ENCODE measurements at places on chromosomes 6 and 20. TPM values are rescaled to one million over a fixed set of nuclear protein-coding genes. Genes with fewer than 3 reads are reported as not detected.

DNA sequence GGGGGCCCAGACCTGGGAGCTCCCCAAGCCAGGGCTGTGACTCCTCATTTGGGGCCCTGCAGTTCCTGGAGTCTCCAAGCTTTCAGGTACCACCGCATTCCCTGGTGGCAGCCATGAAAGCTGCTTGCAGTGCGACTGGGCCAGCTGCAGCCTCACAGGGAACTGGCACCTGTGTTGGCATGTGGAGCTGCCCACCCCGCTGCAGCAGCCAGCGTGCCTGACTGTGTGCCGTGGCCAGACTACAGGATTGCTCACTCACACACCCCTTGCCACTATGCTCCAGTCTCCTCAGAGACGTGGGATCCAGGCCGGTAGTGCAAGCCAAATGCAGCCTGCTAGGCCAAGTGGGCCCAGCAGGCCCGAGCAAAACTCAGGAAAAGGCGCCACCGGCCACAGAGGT lies 450.7 kb downstream of the COL12A1 start:
- DNase-seq, result no peak

The UBR2 gene
- polyA plus RNA-seq, result 8.1 TPM

DNA sequence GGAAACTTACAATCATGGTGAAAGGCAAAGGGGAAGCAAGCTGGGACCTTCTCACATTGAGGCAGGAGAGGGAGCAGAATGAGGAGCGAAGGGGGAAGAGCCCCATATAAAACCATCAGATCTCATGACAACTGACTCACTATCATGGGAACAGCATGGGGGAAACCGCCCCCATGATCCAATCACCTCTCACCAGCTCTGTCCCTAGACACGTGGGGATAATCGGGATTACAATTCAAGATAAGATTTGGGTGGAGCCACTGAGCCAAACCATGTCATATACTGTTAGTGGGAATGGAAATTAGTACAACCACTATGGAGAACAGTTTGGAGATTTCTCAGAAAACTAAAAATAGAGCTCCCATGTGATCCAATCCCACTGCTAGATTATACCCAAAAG lies 163.7 kb downstream of the MANEA start:
- DNase-seq, result no peak

GRCh38 chr20:36243726-36244125 lies 7.4 kb downstream of the AAR2 start:
- DNase-seq, result no peak

DNA sequence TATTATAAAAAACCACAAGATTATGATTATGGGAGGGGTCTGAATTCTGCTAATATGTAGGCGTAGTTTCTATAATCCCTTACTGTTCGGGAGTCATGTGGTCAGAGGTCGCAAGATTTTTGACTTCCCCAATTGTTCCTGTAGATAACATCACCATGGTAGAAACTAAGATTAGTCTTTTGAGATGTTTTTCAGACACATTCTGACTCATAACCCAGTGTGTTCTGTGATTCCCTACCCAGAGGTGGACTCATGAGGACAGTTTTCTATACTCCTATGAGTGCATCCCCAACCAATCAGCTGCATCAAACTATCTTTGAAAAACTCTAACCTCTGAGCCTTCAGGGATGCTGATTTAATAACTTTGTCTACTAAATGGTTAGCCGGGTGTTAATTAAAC lies 175.5 kb downstream of the RFPL4B start:
- DNase-seq, result no peak

The SLCO4A1 gene
- polyA plus RNA-seq, result 0.93 TPM

DNA sequence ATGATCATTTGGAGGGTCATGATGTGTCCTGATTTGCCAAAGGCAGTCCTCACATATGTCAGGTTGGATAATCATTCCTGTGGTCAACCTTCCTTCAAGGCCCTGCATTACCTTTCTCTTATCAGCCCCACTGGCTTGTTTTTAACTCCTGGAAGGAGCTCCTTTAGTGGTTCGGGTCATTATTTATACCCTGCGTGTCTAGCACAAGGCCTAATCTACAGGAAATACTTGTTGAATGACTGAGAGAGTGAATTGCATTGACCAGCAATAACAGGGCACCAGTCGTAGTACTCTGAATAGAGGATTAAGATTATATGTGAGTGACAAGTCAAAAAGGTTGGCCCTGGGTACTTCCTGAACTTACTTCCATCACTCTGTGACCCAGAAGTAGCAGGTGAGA lies 4.5 kb downstream of the HIVEP2 start:
- no peak for DNase-seq

GRCh38 chr6:52103623-52104022 lies 16.2 kb upstream of the PKHD1 start:
- DNase-seq, result no peak

- no peak for DNase-seq
Measured at GRCh38 chr6:44036699-44037101, 90.6 kb downstream of the MRPL14 start.

The WFDC12 gene
- polyA plus RNA-seq, result not detected

The ASIP gene
- polyA plus RNA-seq, result not detected

GRCh38 chr6:63525186-63525878 lies 46.9 kb upstream of the LOC128125822 start:
- no peak for DNase-seq

The HDDC2 gene
- 119 TPM for polyA plus RNA-seq

The RNF8 gene
- 9.1 TPM for polyA plus RNA-seq

DNA sequence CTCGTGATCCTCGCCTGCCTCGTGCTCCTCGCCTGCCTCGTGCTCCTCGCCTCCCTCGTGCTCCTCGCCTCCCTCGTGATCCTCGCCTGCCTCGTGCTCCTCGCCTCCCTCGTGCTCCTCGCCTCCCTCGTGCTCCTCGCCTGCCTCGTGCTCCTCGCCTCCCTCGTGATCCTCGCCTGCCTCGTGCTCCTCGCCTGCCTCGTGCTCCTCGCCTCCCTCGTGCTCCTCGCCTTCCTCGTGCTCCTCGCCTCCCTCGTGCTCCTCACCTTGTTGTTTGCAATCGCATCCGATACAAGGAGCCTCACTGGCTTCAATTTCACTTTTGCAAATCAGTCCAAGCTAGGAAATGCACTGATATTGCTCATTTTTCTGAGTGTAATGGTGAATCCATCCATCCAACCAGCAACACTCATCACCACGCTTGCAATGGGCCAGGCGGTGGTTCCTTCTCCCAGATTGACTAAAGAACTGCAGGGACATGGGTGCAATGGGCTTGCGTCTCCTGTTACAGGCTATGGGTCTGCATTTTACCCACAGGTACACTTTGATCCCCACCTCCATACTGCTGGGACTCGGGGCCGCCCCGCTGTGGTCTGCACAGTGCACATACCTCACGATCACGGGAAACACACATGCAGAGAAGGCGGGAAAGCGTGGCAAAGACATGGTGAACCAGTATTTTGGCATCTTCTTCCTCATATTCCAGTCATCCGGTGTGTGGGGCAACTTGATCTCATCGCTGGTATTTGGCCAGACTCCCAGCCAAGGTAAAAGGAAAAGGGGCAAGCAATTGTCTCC lies 4.6 kb downstream of the UNC93A start:
- no peak for DNase-seq

The GMPR gene
- polyA plus RNA-seq, result 0.97 TPM

The CHRNA4 gene
- polyA plus RNA-seq, result not detected

DNA sequence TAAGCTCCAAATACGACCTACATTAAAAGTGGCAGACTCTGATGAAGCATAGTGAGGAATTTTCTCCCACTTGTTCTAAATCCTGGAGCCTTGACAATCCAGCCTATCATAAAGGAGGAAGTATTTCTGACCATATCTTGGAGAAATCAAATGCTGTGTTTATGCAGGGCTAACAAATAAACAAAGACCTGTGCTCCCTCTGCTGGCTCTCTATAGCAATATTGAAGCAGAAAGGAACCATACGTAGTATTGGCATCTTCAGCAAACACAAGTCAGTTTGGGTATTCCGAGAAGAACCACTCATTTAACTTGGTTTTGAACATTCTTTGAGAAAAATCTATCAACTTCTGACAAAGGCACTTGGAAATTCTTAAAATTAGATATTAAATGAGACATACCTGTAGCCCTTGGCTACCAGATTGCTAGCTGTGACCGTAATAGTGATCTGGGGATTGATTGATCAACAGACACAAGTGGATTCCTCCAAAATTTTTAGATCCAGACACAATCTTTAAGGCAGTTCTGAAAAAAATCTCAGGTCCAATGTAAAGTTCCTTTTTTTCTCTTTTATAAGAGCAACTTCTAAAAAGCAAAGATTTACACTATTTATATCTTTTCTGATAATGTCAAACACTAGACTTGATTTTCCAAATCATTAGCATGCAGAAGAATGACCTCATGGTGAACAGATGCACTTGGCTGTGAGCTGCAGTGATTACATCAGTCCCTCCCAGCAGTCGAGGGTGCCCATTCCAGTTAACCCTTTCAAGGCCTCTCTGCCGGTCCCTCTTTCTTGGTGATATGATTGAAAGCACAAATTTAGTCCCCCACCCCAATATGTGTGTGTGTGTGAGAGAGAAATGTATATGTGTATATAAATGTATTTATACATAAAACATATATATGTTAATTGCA lies 40.2 kb downstream of the INSM1 start:
- DNase-seq, result no peak

- no peak for DNase-seq
Measured at GRCh38 chr6:41697861-41698781, 37.3 kb downstream of the TFEB start.

DNA sequence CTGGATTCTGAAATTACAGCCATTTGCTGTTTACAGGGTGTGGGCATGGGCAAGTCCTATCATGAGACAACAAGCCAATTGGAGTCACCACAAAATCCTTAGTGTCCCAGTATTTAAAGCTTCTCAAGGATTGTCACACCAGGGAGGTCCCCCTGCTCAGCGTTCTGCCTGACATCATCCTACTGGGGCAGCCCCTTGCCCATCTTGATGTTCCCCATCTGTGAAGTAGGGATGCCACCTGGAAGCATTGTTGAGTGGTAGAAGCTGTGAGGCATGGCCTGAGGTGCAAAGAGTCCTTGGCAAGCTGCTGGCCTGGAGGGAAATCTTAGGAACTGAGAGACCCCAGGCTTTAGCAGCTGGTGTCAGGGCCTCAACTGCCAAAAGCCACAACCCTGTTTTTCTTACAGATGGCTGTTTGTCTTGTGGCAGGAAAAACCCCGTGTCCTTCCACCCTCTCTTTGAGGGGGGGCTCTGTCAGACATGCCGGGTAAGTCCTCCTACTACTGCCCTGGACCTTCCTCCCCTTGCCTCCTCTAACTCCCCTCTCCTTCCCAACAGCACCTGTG lies 23.3 kb upstream of the MAPRE1 start:
- DNase-seq, result no peak

The COL11A2 gene
- 0.08 TPM for polyA plus RNA-seq

The ULBP1 gene
- polyA plus RNA-seq, result not detected

The RBPJL gene
- not detected for polyA plus RNA-seq

- DNase-seq, result peak; percentile 50
Measured at GRCh38 chr6:132797951-132798868, at the start of gene SLC18B1. TSS of gene SLC18B1 (minus strand) at chr6:132798637. CDS start at chr6:132798456, 181 bp downstream.

- no peak for DNase-seq
Measured at GRCh38 chr20:8646033-8646441, 422.9 kb upstream of the PLCB4 start.

GRCh38 chr6:6736791-6737654 lies 148.5 kb downstream of the LY86 start:
- no peak for DNase-seq

- DNase-seq, result no peak
Measured at GRCh38 chr6:98871821-98872220, 37.4 kb downstream of the POU3F2 start.

GRCh38 chr6:74268815-74269599 lies 573.0 kb downstream of the CD109 start:
- DNase-seq, result no peak

DNA sequence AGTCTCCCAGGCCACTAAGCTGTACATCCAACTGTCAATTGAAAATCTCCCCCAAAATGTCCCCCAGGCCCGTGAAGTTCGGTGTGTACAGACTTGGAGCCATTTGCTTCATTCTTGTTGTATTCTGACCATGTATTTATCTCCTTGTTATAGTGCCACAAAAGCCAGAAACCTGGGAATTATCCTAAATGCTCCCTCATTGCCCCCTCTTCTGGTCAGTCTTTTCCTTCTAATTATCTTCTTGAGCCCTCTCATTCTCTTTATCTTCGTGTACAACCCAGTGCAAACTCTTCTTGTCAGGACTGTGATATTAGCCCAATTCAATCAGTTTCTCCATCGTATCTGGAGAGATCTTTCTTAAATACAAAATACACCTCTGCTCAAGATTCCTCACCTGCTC lies 64.7 kb downstream of the RFX6 start:
- DNase-seq, result no peak

The IMPG1 gene
- polyA plus RNA-seq, result not detected

DNA sequence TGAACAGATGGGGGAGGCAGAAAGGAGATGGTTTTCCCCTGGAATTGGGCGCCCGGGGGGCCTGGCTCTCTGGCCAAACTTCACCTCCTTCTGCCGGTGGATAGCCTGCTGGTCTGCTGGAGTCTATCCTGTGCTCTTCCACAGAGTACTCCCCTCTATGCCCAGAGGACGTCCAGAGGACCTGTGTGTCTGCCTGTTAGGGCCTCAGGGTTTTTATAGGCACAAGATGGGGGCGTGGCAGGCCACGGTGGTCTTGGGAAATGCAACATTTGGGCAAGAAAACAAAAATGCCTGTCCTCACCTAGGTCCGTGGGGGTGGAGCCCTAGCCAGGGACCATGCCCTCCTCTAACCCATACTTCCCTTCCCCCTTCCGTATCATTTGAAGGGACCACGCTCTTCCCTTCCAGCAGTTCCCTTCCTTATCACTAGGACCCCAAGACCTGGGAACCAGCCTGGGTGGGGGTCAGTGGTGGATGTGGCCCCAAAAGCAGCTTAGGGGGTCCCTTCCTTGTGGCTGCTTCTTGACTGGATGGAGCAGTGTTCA lies 53.6 kb upstream of the ZNF337 start:
- DNase-seq, result no peak

The CD109 gene
- not detected for polyA plus RNA-seq

The ZC2HC1B gene
- polyA plus RNA-seq, result not detected

The CTCFL gene
- polyA plus RNA-seq, result not detected

The DPM1 gene
- 79.8 TPM for polyA plus RNA-seq

DNA sequence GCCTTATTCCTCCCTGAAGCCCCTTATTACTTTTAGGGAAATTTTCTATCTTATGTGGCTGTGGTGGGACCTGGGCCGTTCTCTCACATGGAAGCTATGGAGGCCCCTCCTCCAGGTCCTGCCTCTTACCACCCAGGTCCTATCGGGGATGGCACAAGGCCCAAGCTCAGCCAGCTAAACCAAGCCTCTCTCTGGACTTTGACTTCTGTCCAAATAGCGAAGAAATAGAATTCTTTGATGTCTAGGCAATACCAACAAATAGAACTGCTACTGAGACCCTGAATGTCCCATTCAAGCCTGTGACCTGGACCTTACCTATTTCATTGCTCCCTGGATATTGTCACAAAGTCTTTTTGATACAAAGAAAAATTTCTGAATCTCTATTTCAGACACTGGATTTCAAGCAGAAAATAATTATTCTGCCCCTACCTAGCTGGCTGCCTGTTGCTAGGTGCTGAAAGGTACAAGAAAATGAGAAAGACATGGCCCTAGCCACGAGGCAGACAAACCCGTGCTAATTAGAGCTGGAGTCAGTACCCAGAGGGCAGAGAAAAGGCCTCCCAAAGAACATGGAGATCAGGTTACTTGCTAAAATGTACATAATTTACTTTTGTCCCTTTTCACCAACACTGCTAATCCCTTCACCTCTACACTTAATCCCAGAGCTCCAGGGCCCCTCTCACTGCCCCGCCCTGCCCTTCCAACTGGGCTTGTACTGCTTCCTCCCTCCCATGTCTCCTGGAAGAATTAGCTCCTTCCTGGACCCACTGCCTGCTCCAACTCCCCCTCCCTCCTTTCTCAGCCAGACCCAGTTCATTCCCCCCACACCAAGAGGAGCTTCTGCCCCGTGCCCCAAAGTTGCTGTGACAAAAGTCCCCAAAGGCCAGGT lies 15.5 kb upstream of the NNAT start:
- no peak for DNase-seq
